ENCODE measurements at places on chromosomes 1 and 21. TPM values are rescaled to one million over a fixed set of nuclear protein-coding genes. Genes with fewer than 3 reads are reported as not detected.

DNA sequence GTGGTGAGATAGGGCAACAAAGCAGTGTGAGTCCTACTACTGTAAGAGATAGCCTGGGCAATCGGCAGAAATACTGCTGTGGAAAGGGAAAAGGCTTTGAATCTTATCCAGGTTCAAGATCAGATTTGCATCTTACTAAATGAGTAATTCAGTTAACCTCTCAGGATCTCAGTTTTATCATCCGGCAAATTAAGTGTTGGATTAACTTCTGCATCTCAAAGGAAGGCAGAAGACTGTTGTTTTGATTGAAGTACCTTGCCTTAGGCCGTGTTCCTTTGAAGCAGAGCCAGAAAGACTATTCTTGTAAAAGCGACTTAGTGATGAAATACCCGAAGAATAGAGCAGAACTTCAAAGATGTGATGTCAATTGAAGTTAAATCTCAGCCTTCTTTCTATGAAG, 612.9 kb upstream of the USP24 start:
- H3K27ac ChIP-seq, result no peak overlapping the region
- no peak for DNase-seq
- H3K27me3 ChIP-seq, result no peaks in the 10 kb centered on the region

DNA sequence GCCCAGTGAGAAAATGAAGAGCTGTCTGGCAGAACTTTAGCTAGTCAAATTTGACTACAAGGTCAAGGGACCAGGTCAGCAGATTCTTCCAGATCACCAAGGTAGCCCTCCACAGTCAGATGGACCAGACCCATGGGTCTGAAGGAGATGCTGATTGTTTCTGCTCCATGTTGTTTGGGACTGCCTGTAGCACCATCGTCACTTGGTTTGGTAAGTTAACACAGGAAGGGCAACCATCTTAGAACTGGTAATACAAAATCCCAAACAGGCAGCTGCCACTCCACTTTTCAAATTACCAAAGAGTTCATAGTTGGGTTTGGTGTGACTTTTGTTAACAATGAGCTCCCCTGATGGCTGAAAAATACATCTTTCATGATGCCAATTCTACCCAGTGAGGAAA, 9.0 kb downstream of the ITPKB start:
- H3K27ac ChIP-seq, result no peak overlapping the region
- peaks cover 94% of the 10 kb centered on the region for H3K4me1 ChIP-seq

DNA sequence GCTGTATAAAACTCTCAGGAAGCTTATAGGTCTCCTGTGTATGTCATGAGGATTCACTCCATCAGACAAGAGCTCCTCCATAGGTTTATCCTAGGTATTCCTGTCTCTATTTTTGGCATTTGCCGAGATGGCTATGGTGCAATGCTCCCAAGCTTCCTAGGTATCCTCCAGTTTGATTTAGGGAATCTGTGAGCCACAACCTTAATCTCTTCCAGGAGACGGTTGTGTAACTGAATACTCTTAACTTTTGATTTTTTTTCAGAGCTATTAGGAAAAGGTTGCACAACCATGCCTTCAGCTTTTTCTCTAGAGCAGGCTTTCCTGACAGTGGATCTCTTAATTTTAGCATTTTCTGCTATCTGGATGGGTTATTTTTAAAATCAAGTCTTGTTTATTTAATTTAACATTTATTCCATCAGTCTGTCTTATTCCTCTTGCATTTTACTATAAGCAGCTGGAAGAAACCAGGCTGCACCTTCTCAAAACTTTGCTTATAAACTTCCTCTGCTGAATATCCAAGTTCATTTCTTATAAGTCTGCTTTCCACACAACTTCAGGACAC, 69.4 kb upstream of the BACE2 start:
- no peaks in the 10 kb centered on the region for H3K4me1 ChIP-seq
- H3K27ac ChIP-seq, result no peak overlapping the region
- H3K4me3 ChIP-seq, result no peak overlapping the region

- DNase-seq, result no peak
- H3K4me3 ChIP-seq, result no peak overlapping the region
- H3K27ac ChIP-seq, result no peak overlapping the region
- peaks cover 6% of the 10 kb centered on the region for H3K4me1 ChIP-seq
- no peaks in the 10 kb centered on the region for H3K27me3 ChIP-seq
- H3K36me3 ChIP-seq, result no peaks in the 10 kb centered on the region
Measured at GRCh38 chr1:22854688-22855565, 117.7 kb downstream of the LACTBL1 start.

Gene AGMAT
- total RNA-seq, result not detected

Gene SELENOF
- total RNA-seq, result 197 TPM

All from lower lobe of right lung (tissue), 2 donors.